Tracheal epithelial cell (primary cell): ENCODE measurements at places on chromosomes 2 and 18. TPM values are rescaled to one million over a fixed set of nuclear protein-coding genes. Genes with fewer than 3 reads are reported as not detected.

Gene GREB1
- total RNA-seq = 0.21 and 0.24 TPM in 2 replicates

Gene ANKRD29
- 4.8 and 14.1 TPM in 2 replicates for total RNA-seq

Gene NR4A2
- total RNA-seq = 0.24 and 0.43 TPM in 2 replicates

Gene PDK1
- total RNA-seq = 32.4 and 37.4 TPM in 2 replicates

Gene DTNA
- 2.1 and 13.0 TPM in 2 replicates for total RNA-seq

Gene ACTG2
- not detected in 2 replicates for total RNA-seq

Gene ADGRF3
- total RNA-seq = not detected in 2 replicates

Gene POTEI
- total RNA-seq = not detected in 2 replicates

Gene DPP4
- 1.3 and 75.9 TPM in 2 replicates for total RNA-seq

Gene CIB4
- not detected in 2 replicates for total RNA-seq

Gene ZBTB7C
- total RNA-seq = under 0.01 and 0.72 TPM in 2 replicates

Gene PTGR3
- 5.5 and 7.0 TPM in 2 replicates for total RNA-seq

Gene PRPF40A
- total RNA-seq = 130 and 143 TPM in 2 replicates

Gene MLPH
- total RNA-seq = 9.9 and 16.4 TPM in 2 replicates

Gene C2orf15
- total RNA-seq = 1.7 TPM in 1 of 2 replicates, not detected in the other

Gene PER2
- total RNA-seq = 1.7 and 9.6 TPM in 2 replicates

Gene HJURP
- 0.85 and 2.2 TPM in 2 replicates for total RNA-seq

Gene MOCOS
- total RNA-seq = 15.9 and 32.6 TPM in 2 replicates

Gene OBSL1
- 14.3 and 31.8 TPM in 2 replicates for total RNA-seq

Gene SCG2
- total RNA-seq = 0.21 and 0.24 TPM in 2 replicates

Gene CD226
- total RNA-seq = under 0.01 and 1.9 TPM in 2 replicates

Gene APOB
- under 0.01 TPM in 1 of 2 replicates, not detected in the other for total RNA-seq

Gene MRO
- not detected in 2 replicates for total RNA-seq

Gene DNAJC5G
- total RNA-seq = not detected in 2 replicates

Gene GPR75
- 0.96 and 1.1 TPM in 2 replicates for total RNA-seq

Gene VIT
- total RNA-seq = not detected in 2 replicates

Gene FIGN
- total RNA-seq = 0.48 and 0.64 TPM in 2 replicates

Gene SMCHD1
- total RNA-seq = 36.1 and 37.9 TPM in 2 replicates

Gene SNTG2
- total RNA-seq = not detected in 2 replicates

Gene APCDD1
- total RNA-seq = under 0.01 TPM in 1 of 2 replicates, not detected in the other

Gene KCNJ13
- not detected in 2 replicates for total RNA-seq

Gene FBXO15
- 0.48 TPM in 1 of 2 replicates, not detected in the other for total RNA-seq

Gene IL1F10
- total RNA-seq = not detected in 2 replicates

Gene TCF7L1
- 0.64 and 1.7 TPM in 2 replicates for total RNA-seq

Gene BAZ2B
- 37.7 and 38.1 TPM in 2 replicates for total RNA-seq

Gene TTC31
- 8.0 and 10.9 TPM in 2 replicates for total RNA-seq

Gene KCNJ3
- not detected in 2 replicates for total RNA-seq

Gene SCYGR3
- total RNA-seq = not detected in 2 replicates

Gene GCG
- total RNA-seq = not detected in 2 replicates

Gene UPP2
- not detected in 2 replicates for total RNA-seq

Gene FAM98A
- total RNA-seq = 12.1 and 54.2 TPM in 2 replicates
